ENCODE measurements at places on chromosomes 5 and 9. TPM values are rescaled to one million over a fixed set of nuclear protein-coding genes. Genes with fewer than 3 reads are reported as not detected.

DNA sequence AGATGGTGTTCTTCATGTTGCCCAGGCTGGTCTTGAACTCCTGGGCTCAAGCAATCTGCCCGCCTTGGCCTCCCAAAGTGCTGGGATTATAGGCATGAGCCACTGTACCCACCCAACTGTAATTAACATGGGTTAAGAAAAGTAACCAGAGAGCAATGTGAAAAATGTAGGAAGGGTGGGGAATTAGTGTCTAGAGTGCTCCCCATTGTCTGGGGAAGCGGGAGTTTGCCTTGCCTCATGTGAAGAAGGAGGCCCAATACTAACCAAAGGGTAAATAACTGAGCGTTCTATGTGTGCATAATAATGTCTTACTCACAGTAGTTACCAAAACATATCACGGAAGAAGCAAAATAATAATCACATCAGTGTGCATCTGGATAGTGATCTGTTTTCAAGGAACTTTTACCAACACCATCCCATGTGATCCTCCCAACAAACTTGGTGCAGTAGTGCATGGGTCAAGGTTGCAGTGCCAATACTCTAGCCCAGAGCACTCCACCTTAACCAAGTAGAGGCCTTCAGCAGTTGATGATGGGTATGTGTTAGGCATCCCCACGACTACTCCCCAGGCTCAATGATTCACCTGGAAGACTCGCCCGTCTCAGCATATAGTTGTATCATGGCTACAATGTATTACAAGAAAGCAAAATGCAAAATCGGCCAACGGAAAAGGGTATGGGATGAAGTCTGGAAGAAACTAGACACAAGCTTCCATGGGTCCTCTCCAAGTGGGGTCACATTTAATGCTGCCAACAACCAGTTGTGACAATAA, 26.2 kb downstream of the GNAQ start:
- DNase-seq: no peak

DNA sequence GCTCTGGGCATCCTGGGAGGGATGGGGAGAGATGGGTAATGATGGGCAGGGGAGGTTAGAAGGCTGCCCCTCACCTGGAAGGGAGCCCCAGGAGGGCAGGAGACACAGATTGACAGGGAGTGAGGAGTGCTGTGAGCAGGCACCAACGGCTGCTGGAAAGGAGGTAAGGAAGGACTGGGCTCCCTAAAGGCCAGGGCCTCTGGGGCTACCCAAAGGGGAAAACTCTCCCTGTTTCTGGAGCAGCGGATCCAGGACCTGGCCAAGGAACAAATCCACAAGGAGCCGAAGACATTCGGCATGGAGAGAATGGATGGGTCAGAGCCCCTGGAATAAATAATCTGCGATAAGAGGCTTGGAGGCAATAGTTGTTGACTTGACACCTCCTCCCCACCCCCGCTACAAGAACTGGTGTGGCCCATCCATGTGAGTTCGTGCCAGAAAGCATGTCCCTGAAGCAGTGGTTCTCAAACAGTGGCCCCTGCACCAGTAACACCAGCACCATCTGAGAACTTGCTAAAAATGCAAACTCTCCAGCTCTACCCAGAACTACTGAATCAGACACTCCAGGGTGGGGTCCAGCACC, 208.3 kb downstream of the GABBR2 start:
- no peak for DNase-seq

DNA sequence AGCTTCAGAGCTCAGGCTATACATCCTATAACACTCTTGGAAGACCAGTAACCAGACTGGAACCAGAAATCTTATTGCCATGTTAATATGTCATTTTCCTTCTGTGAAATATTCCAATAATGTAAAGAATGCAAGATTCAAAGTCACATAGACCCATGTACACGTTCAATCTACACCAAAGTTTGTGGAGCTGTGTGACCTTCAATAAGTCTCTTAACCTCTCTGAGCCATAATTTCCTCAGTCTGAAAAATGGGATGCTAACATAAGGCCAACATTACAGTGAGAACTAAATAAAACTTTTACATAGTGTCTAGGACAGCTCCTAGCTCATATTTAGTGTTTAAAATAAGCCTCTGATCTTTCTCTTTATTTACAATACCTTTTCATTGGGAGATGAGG, 70.4 kb downstream of the ARRDC3 start:
- DNase-seq: no peak

- peak; percentile 61 for DNase-seq
Measured at GRCh38 chr5:96067894-96068614, 106.4 kb upstream of the ELL2 start.

CCDC112 gene
- total RNA-seq: 5.6 TPM

GRCh38 chr5:150787656-150788055, 9.1 kb downstream of the SMIM3 start:
- no peak for DNase-seq

DNA sequence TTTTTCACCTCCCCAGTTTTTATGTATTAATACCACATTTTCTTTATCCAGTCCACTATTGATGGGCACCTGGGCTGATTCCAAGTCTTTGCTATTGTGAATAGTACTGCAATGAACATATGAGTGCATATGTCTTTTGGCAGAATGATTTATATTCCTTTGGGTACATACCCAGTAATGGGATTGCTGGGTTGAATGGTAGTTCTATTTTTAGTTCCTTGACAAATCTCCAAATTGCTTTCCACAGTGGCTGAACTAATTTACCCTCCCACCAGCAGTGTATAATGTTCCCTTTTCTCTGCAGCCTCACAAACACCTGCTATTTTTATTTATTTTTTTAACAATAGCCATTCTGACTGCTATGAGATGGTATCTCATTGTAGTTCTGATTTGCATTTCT, 340.2 kb downstream of the ADAMTS6 start:
- peak; percentile 77 for DNase-seq

DNA sequence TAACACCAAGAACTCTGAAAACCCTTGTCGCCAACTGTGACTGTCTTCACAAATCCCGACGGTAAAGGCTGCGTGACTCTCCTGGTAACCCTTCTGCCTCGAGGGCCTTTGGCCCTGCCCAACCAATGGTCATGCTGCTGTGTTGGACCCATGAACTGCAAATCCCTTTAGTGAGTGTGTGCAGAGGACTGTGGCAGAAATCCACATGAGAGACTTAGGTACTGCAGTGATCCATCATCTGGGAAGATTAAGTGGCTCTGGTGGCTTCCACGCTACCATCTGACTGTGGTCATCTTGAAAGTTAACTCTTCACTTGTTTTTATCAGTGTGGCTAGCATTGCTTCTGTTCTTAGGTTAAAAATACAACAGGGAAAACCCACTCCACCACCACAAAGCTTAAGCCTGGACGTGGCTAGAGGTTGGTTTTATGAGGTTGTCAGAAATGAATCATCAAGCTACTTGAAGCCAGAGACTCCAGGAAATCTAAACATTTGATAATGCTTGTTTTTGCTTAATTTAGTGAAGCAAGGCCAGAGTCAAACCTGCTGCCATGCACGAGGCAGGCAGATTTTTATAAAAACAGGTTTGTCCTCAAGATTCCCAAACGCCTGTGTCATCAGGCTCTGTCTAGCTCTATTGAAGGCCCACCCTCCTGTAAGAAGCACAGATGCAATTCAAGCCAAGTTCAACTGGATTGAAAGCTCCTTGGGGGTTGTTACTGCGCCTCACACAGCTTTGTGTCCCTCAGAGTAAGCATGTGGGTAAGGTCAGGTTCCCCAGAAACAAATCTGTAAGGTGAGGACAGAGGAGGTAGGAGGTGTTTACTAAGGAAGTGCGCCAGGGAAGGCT, 52.7 kb upstream of the ERCC6L2 start:
- peak; percentile 91 for DNase-seq

GABRP gene
- not detected for total RNA-seq

DNA sequence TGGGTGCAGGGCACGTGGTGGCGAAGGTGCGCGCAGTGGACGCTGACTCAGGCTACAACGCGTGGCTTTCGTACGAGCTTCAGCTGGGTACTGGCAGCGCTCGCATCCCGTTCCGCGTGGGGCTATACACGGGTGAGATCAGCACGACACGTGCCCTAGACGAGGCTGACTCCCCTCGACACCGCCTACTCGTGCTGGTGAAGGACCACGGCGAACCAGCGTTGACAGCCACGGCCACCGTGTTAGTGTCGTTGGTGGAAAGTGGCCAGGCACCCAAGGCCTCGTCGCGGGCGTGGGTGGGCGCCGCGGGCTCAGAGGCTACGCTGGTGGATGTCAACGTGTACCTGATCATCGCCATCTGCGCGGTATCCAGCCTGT, 2.1 kb downstream of the PCDHA2 start:
- no peak for DNase-seq

GRCh38 chr5:128674837-128675446, 136.9 kb upstream of the FBN2 start:
- DNase-seq: peak; percentile 60
